ENCODE measurements at places on chromosomes 6 and 20.
A peak's percentile ranks its signal among the peaks of the same experiment; 100 is the strongest.

GRCh38 chr6:159121486-159121885 lies 47.7 kb upstream of the FNDC1 start:
- DNase-seq: no peak

DNA sequence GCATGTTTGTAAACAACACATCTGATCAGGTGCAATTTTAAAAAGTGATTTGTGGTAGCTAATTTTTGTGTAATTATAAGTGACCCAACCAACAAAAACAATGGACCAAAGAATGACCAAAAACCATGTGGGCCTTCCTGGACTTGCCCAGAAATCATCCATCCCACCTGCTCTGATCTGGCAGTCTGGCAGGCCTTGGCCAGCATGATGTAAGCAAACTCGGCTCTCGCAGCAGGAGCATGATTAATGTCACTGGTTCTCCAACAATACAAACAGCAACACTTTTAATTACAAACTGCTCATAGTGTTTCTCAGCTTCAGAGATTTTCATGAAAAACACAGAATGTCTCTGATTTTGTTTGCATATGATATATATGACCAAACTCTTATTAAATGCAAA lies 16.1 kb downstream of the TP53INP2 start:
- no peak for DNase-seq

DNA sequence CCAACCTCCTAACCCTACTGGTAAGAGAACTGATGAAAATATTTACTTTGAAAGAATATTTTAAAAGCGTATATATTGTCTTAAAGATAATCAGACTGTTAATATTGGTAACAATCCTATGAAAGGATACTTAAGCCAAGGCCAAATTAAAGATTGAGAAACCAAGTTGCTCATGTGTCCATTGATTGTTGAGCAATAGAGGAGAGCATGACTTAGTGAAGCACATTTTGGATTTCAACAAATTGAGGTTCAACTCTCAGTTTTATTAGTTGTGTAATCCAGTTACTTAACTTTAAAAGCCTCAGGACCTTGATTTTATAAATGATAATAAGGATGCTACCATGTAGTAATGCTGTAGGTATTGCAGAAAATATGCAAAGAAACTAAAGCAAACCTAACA lies 56.8 kb downstream of the PRL start:
- no peak for DNase-seq

GRCh38 chr6:46501136-46502089 lies 10.2 kb upstream of the RCAN2 start:
- no peak for DNase-seq

- no peak for DNase-seq
Measured at GRCh38 chr20:50848846-50849673, 54.2 kb downstream of the BCAS4 start.

DNA sequence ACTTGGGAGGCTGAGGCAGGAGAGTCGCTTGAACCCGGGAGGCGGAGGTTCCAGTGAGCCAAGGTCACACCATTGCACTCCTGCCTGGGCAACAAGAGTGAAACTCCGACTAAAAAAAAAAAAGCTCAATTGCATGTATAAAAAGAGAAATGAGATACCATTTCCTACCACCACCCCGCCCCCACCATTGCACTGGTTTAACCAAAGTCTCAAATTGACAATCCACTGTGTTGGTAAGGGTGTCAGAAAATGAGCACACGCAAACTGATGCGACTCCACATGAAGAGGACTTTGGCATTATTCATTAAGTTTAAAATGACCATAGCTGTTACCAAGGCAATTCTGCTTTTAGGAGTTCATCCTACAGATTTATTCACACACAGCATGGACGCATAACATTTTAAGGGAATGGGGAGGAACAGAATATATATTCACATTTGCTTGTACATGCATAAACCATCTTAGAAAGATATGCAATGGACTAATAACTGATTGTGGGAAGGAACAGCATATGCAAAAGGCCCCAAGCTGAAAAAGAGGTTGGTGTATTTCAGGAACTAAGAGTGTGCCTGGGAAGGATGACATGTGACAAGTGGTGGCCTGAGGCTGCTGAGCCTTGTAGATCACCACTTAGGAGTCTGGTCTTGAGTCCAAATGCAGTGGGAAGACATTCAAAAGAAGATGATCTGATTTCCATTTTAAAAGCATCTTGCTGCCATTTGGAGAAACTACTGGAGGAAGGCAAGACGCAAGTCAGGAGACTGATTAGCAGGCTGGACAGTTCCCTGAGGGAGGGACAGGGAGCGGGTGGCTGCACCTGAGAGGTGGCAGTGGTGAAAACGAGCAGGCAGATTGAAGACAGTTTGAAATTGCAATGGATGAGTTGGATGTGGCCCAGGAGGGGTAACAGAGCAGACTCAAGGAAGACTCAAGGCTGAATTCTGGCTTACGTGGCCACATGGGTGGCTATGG lies 37.2 kb upstream of the PTPN1 start:
- DNase-seq: no peak

DNA sequence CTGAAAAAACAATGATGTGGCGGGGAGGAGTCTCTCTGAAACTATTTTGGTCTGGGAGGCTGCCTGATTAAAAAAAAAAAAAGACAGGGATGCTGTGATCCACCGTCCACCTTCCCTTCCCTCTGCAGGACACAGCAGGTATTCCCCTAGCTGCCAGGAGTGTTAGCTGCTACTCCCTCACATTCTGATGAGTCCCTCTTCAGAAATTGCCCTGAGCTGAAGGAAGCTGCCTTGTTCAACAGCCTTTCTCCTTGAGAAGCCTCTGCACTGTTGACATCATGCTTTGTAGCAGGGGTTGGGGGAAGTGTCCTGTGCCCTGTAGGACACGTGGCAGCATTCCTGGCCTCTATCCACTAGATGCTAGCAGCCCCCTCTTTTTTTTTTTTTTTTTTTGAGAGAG lies 71.7 kb upstream of the ZMYND8 start:
- no peak for DNase-seq

GRCh38 chr6:63440594-63440993 lies 120.8 kb upstream of the LGSN start:
- DNase-seq: no peak

- DNase-seq: no peak
Measured at GRCh38 chr6:66772800-66773199, 1065.8 kb upstream of the EYS start.

DNA sequence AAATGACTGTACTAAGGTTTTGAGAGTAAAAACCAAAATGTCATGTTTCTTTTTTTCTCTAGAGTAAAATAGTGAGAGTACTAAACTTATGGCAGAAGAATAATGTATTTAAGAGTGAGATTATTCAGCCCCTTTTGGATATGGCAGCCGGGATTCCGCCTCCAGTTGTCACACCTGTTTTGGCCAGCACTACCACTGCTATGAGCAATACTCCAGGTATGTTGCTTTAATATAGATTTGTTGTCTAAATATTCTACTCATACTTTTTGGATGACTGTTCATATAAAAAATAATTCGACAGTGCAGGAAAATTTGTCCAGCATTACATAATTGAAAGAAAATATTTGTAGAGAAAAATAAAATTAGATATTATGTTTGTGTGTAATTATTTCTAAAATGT lies 59.5 kb downstream of the SCAF8 start:
- DNase-seq: no peak

- no peak for DNase-seq
Measured at GRCh38 chr20:10581823-10582222, 92.0 kb downstream of the JAG1 start.

DNA sequence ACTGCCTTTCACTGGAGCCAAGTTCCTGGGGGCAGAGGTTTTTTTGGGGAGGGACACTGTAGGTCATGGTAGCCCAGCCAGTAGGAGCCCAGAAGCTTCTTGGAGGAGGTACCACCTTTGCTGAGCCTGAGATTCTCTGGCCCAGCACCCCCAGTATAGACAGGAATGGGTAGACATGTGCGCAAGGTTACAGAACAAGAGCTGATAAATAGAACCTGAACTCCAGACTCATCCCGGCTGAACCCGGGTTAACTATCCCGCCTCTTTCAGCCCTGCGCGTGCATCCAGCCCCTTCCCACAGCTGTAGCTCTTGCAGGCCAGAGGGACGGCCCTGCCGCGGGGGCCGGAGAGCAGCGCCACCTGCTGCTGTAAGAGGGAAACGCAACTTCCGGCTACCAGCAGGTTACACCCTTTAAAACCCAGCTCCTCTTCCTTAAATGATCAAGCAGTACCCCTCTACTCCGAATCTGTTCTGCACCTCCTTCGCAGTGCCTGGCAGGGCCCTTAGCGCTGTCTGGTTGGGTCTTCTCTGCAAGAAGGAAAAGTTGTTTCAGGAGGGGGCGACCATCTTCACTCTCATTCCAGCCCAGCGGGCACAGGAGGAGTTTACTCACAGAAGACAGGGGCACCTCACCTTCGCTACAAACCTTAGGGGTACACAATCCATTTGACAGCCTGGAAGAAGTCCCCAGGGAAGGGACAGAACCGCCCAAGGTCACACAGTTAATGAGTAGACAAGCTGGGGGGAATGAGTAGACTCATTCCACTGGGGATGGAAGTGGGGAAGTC lies 7.5 kb downstream of the SRXN1 start:
- DNase-seq: peak; percentile 84

DNA sequence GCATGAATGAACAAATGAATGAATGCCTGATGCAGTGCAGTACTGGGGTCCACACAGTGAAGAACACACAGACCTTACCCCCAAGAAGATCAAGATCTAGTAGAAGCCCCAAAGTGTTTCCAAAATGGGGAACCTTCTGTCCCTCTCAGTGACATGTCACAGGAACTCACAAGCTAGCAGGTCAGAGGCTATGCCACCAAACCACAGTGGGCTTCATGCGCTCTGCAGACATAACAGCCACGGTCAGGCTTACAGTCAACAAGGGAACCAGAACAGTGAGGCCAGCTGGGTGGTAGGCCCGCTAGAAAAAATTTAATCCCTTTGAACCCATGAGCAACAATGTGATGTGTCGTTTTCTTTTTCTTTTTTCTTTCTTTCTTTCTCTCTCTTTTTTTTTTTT lies 20.2 kb upstream of the ARFGEF2 start:
- DNase-seq: no peak

DNA sequence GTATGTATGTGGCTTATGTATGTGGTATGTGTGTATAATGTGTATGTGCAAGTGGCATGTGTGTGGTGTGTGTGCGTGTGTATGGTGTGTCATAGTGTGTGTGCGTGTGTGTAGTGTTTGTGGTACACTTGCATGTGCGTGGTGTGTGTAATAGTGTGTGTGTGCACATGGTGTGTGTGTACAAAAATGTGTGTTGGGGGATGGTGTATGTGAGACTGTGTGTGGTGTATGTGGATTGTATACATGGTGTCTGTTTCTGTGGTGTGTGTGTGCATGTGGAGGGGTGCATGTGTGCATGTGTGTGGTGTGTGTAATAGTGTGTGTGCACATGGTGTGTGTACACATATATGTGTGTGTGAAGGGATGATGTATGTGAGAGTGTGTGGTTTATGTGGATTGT lies 21.5 kb downstream of the MAFB start:
- no peak for DNase-seq

GRCh38 chr20:8433291-8433690 lies 301.2 kb downstream of the PLCB1 start:
- no peak for DNase-seq

DNA sequence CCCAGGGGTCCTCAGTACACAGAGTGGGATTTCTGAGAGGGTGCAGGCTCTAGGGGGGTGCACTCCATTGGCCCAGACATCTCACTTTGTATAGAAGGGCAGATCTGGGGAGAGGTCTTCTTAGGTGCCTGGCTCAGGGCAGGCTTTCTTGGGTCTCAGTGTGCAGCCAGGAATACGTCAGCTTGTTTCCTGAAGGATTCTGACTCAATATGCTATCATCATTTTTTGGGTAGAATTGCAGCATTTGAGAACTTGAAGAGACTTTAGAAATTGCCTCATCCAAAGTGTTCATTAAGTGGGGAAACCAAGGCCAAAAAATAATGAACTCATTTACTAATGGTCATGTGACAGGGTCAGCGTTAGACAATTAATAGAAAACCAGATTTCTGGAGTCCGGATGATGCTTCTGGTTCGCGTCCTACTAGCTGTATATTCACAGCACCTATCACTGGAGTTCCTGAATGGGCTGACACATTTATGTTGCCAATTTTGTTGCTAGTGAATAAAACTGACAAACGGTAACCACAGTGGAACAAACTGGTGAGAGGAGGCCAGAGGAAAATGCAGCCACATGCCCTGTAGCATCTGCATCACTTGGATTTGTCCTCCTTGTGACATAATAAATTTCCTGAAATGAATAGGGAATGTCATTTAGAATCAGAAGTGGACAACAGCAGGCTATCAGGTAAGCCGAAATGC lies 238.9 kb downstream of the TBC1D7 start:
- DNase-seq: no peak

DNA sequence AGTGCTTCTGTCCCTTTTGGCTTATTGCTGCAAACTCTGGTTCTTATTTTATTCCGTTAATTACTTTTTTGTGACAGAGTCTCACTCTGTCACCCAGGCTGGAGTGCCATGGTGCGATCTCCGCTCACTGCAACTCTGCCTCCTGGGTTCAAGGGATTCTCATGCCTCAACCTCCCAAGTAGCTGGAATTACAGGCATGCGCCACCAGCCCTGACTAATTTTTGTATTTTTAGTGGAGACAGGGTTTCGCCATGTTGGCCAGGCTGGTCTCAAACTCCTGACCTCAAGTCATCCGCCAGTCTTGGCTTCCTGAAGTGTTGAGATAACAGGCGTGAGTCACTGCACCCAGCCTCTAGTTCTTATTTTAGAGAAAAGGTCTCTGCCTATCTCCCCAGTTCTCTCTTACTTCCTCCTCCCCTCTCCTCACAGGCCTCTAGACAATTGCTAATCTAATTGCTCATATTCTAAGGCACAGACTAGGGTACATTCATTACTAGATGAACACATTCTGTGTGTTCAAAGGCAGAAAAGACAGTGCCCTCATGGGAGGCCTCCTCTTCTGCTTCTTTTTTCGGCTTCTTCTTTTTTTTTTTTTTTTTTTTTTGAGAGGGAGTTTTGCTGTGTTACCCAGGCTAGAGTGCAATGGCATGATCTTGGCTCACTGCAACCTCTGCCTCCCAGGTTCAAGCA lies 27.0 kb downstream of the EDEM2 start:
- DNase-seq: no peak

DNA sequence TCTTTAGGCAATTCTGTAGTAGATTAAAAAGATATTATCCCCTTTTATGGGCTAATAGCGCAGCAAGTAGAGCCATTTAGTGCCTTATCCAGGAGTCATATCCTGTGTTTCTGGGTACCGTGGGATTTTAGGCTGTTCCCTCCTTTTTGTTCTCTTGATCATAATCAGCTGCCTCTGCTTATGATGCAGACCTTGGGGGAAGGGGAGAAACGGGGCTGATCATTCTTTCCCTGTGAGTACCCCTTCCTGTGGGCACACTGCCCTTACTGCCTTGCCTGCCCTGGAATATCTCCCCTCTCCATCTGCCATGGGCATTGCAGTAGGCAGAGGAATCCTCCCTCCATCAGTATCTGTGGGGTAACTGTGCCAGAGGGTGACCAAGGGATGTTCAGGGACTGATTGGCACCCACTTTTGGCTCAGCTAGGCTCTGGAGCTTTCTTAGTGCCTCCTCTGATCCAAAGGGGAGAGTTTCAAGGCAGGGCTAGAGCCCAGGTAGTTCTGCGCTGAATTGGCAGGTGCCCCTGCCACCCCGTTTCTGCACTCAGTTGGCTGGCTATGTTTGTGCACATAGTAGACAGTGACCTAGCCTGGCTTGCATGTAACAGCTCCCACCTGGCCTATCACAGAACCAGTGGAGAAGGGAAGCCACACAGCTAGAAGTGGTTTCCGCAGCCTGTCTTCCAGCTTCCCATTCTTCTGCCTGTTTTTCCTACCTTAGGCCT lies 103.3 kb downstream of the FIG4 start:
- DNase-seq: no peak
